Activated naive CD8-positive, alpha-beta T cell treated with anti-CD3 and anti-CD28 coated beads for 36 hours (primary cell): ENCODE measurements at places on chromosomes 12 and 14. TPM values are rescaled to one million over a fixed set of nuclear protein-coding genes. Genes with fewer than 3 reads are reported as not detected.

DNA sequence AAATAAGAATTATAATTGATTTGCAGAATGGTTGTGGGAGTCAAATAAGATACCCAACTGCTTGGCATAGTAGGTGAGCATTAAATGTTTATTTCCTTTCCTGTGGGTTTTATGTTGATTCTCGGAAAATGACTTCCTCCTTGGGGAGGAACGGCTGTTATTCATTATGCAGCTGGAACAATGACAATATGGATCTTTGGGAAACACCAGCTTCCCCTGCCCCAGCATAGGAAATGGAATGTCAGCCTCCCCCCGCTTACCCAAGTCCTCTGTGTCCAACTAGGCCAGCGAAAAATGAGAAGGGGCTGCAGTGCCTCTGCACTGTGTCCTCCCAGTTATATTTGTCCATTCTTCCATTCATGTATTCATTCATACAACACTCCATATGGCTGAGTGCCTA, 11.7 kb upstream of the CCDC177 start:
- no peak for DNase-seq
- H3K27ac ChIP-seq, result no peak overlapping the region
- H3K27me3 ChIP-seq, result no peaks in the 10 kb centered on the region
- no peaks in the 10 kb centered on the region for H3K36me3 ChIP-seq
- peaks cover 2% of the 10 kb centered on the region for H3K4me1 ChIP-seq

ANO2 gene
- not detected for total RNA-seq

GRCh38 chr14:85533861-85534291, 3.9 kb downstream of the FLRT2 start:
- no peak for DNase-seq
- H3K4me1 ChIP-seq, result peaks cover 15% of the 10 kb centered on the region
- H3K27ac ChIP-seq, result no peak overlapping the region
- no peak overlapping the region for H3K4me3 ChIP-seq
- peaks cover 2% of the 10 kb centered on the region for H3K36me3 ChIP-seq

ADGRD1 gene
- 0.38 TPM for total RNA-seq

DNA sequence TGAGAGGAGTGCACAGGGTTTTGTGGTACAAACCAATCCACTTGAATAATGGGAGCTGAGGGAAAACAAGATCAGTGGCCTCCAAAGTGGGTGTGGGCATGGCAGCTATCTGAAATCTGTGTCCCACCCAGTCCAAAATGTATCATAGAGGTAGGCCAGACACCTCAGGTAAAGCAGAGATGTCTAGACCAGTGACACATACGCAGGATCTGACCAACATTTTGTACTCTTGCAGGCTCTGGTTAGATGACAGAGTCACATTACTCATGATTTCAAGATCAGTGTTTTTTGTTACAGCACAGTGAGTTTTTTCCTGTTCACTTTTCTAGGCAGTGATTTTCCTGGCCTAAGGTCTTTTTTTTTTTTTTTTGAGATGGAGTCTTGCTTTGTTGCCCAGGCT, 211.8 kb downstream of the PCNX1 start:
- peaks cover 20% of the 10 kb centered on the region for H3K4me1 ChIP-seq
- H3K4me3 ChIP-seq, result no peak overlapping the region
- DNase-seq, result no peak

- DNase-seq, result no peak
- no peaks in the 10 kb centered on the region for H3K27me3 ChIP-seq
- H3K27ac ChIP-seq, result no peak overlapping the region
- no peaks in the 10 kb centered on the region for H3K4me1 ChIP-seq
These were observed 29.5 kb upstream of the BCDIN3D start for GRCh38 chr12:49872381-49872780.

TAS2R42 gene
- total RNA-seq, result not detected

GRCh38 chr14:75979071-75979571, 2.7 kb downstream of the TGFB3 start:
- no peaks in the 10 kb centered on the region for H3K36me3 ChIP-seq
- peaks cover 30% of the 10 kb centered on the region for H3K4me1 ChIP-seq
- no peak overlapping the region for H3K27ac ChIP-seq
- no peaks in the 10 kb centered on the region for H3K27me3 ChIP-seq
- peak; percentile 20 for DNase-seq
